ENCODE measurements at places on chromosomes 1 and 21. TPM values are rescaled to one million over a fixed set of nuclear protein-coding genes. Genes with fewer than 3 reads are reported as not detected.

MPZ gene
- 2.7 TPM for total RNA-seq

STX12 gene
- total RNA-seq = 24.5 TPM

ALX3 gene
- not detected for total RNA-seq

RGS4 gene
- total RNA-seq = not detected

AADACL4 gene
- total RNA-seq = not detected

PDZK1IP1 gene
- not detected for total RNA-seq

TMPRSS2 gene
- total RNA-seq = not detected

RBP7 gene
- not detected for total RNA-seq

TEX38 gene
- not detected for total RNA-seq

RORC gene
- total RNA-seq = 0.32 TPM

PDZK1 gene
- total RNA-seq = 0.36 TPM

COL8A2 gene
- not detected for total RNA-seq

EXTL1 gene
- total RNA-seq = not detected

DMRTA2 gene
- not detected for total RNA-seq

SPRR2G gene
- total RNA-seq = not detected

FAF1 gene
- total RNA-seq = 82.1 TPM

PDC gene
- total RNA-seq = not detected

CR1 gene
- total RNA-seq = 0.14 TPM

NOTCH2NLA gene
- total RNA-seq = 42.8 TPM

KCND3 gene
- not detected for total RNA-seq

IL24 gene
- 0.32 TPM for total RNA-seq

PODN gene
- not detected for total RNA-seq

CSF3R gene
- total RNA-seq = 1.2 TPM

ABCG1 gene
- total RNA-seq = 11.3 TPM

PPIAL4G gene
- 0.68 TPM for total RNA-seq

CCDC30 gene
- total RNA-seq = 2.2 TPM

F11R gene
- total RNA-seq = 11.1 TPM

LHX4 gene
- total RNA-seq = not detected

RNF186 gene
- not detected for total RNA-seq

NTRK1 gene
- 13.4 TPM for total RNA-seq

PSMG1 gene
- total RNA-seq = 88.2 TPM

MPL gene
- total RNA-seq = not detected

UBASH3A gene
- 84.2 TPM for total RNA-seq

HCRTR1 gene
- not detected for total RNA-seq

LRRC71 gene
- total RNA-seq = not detected

KRTAP12-2 gene
- not detected for total RNA-seq

B3GALNT2 gene
- 8.5 TPM for total RNA-seq

DNAJC16 gene
- 20.6 TPM for total RNA-seq

ANGPTL3 gene
- not detected for total RNA-seq

MASP2 gene
- 0.18 TPM for total RNA-seq

UBL4B gene
- total RNA-seq = not detected

INSRR gene
- total RNA-seq = 0.14 TPM

OR1C1 gene
- not detected for total RNA-seq

C1orf115 gene
- total RNA-seq = 0.34 TPM

IL22RA1 gene
- not detected for total RNA-seq

CD1D gene
- total RNA-seq = not detected

DEPDC1 gene
- 24.5 TPM for total RNA-seq

NPHS2 gene
- not detected for total RNA-seq

AGBL4 gene
- total RNA-seq = not detected

ZCCHC17 gene
- 24.5 TPM for total RNA-seq

CD48 gene
- 204 TPM for total RNA-seq

AJAP1 gene
- not detected for total RNA-seq

SNX7 gene
- total RNA-seq = not detected

S100A2 gene
- 0.73 TPM for total RNA-seq
